Naive B cell (primary cell): ENCODE measurements at places on chromosomes 6 and 20.

- DNase-seq, result no peak
These were observed 27.9 kb upstream of the SYNCRIP start for GRCh38 chr6:85670573-85670972.

DNA sequence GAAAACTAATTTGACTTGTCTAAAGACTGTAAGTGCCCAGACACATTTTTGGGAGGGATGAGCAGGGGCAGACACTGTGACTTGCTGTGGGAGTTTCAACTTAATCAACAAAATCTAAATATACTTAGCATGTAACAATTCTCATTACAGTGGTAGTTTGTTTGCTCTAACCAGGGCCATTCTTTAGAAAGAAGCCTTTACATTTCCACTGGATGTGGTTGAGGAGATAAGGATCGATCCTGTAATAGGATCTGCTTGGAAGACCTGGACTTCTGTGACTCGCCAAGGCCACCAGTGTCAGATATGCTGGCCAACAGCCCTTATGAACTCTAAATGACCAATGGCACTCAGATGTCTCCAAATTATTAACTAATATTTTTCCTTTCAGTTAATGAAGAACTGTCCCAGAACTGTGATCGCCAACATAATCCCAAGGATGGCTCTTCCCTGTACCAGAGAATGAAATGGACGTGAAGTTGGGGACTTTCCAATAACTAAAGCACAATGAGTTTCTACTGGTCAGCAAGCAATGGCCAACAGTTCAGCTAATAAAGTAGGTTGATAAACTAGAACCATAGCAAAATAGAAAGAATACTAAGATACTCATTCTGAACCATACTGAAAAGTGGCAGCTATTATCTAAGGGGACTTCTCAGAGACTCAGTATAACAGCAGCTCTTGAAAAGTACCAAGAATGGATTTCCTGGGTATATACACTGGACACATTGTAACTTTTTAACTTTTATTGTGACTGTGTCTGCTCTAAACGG is 7.5 kb downstream of the SMLR1 start:
- DNase-seq, result no peak

GRCh38 chr6:42774201-42774600 is 7.7 kb upstream of the BICRAL start:
- no peak for DNase-seq

DNA sequence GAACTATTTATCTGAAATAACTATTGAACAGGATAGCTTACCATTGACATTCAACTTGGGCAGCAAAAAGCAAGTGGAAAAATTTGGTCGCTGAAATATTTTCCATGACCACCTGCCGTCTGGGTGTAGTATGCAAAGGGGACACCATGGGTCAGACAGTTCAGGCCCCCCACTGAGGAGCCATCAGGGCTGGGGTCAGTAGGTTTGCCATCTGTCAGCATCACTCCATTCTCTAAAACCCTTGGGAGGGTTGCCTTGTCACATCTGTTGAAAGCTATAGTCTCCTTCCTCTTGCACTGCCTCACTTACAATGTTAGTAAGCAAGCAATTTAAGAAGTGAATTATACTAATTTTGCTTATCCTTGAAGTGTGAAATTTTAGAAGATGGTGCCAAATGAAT is 44.9 kb downstream of the NRN1 start:
- DNase-seq, result no peak

GRCh38 chr6:15369838-15370237 is 124.0 kb downstream of the JARID2 start:
- DNase-seq, result no peak

GRCh38 chr20:44910690-44911262 is 916 bp downstream of the PABPC1L start:
- DNase-seq, result no peak

GRCh38 chr20:61937963-61938838 is 127.5 kb downstream of the TAF4 start:
- no peak for DNase-seq

DNA sequence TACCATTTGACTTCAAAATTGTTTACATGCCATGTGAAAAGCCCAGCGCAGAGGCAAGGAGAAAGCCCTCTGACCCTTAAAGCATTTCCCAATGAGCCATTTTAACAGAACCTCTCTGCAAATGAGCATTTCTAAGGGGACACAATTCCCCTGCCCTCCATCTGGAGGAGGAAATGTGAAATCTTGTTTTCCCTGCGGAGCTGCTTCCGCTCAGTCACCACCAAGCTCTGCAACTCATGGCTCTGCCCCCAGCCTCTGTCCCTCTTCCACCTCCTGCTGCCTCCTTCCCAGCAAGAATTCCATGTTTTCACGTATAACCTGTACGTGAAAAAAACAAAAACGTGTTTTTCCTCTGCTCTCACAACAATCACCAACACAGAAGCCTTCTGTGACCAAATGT is 12.3 kb downstream of the RIN2 start:
- DNase-seq, result no peak

DNA sequence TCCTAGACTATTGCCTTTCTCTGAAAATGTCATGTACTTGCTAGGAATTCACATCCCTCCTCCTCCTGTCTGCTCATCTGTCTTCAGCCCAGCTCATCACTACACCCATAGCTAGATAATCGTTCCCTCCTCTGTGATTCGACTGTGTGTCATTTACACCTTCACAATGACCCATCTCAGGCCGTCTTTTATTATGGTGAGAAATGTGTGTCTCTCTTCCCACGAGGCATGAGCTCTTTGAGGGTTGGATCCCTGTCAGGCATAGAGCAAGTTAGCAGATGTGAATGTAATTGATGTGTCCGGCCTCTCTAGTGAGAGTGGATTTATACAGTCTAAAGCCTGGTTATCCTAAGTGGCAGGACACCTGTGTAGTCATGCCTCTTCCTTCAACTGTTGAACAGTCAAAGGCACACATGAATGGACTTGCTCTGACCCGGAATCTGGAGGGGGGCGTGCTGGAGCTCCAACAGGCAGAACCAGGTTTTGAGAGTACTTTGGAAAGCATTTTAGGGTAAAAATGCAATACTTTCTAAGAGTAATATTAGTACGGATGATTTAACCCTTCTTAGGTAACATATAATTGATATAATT is 182.1 kb downstream of the UTRN start:
- DNase-seq, result no peak

GRCh38 chr6:144008120-144008811 is at the start of gene PLAGL1:
Gene PLAGL1 (minus strand): TSS chr6:144008259. CDS start chr6:143948136, 60,123 bp downstream.
- DNase-seq, result peak; percentile 6

DNA sequence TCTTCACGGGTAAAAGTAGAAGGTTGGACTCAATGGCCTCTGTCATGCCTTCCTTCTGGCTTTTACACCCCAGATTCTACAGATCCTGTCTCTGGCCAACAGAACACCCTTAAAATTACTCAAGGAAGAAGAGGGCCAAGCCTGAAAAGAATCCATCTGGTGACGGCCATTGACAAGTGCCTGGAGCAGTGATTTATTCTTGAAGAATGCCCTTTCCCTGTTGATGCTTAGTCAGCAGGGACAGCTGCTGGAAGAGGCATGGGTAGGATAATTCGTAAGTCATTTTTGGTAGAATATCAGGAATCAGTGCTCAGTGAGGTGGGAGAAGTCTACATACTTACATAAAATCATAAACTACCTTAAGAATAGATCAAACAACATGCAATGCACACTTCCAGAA is 397.9 kb downstream of the SAMD5 start:
- no peak for DNase-seq

GRCh38 chr6:3838992-3839867 is 9.9 kb upstream of the FAM50B start:
- DNase-seq, result no peak

GRCh38 chr6:55820696-55821095 is 54.7 kb downstream of the BMP5 start:
- no peak for DNase-seq

GRCh38 chr20:14865169-14865568 is 527.8 kb upstream of the FLRT3 start:
- no peak for DNase-seq

- peak; percentile 32 for DNase-seq
These were observed 3.9 kb downstream of the PLCG1 start for GRCh38 chr20:41141153-41141815.

DNA sequence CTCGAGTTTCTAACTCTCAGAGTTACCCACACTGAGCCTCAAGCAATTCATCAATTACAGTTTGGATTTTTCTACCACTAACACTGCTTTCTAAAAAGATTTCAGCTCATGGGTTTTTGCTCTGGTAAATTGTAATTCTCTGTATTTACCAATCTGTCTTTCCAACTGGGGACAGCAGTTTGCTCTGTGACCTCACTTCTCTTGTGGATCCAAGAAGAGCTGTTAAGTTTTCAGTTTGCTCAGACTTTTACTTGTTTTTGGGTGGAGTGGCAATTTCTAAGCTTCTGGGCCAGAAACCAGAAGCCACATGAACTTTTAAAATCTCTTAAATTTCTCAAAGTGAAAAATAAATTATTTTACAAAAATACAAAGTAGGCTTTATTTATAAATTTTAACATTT is 74.2 kb downstream of the ROS1 start:
- no peak for DNase-seq

GRCh38 chr20:57061051-57061900 is 205.2 kb downstream of the BMP7 start:
- DNase-seq, result no peak

DNA sequence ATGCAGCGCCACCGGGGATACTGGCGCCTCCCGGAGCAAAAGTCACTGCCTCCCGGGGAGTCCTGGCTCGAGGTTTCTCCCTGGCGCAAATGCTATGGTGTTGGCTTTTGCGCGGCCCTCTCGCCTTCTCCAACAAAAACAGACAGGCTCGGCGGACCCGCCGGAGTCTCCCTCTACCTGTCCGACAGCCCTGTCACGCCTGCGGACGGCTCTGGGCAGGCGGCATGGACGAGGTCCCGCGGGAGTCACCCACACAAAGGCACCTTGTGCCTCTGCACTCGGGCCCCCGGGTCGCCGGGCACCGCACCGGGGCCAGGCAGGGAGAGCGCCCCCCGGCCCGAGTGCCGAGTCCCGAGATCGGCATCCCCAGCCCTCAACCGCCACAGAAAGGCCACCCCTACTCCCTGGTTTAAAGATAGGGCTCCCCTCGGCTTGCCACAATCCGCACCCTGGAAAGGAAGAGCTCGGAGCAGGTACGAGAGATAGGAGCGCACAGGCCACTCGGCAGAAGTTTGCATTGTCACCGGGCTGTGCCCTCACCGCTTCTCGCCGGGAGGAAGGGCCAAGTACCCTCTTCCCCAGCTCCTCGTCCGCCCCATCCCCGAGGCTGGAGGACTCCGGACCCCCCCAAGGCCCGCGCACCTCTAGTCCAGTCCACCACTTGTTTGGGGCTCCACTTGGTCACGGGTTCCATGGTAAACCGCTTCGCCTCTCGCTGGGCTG is 903 bp downstream of the CNKSR3 start:
- DNase-seq, result no peak

DNA sequence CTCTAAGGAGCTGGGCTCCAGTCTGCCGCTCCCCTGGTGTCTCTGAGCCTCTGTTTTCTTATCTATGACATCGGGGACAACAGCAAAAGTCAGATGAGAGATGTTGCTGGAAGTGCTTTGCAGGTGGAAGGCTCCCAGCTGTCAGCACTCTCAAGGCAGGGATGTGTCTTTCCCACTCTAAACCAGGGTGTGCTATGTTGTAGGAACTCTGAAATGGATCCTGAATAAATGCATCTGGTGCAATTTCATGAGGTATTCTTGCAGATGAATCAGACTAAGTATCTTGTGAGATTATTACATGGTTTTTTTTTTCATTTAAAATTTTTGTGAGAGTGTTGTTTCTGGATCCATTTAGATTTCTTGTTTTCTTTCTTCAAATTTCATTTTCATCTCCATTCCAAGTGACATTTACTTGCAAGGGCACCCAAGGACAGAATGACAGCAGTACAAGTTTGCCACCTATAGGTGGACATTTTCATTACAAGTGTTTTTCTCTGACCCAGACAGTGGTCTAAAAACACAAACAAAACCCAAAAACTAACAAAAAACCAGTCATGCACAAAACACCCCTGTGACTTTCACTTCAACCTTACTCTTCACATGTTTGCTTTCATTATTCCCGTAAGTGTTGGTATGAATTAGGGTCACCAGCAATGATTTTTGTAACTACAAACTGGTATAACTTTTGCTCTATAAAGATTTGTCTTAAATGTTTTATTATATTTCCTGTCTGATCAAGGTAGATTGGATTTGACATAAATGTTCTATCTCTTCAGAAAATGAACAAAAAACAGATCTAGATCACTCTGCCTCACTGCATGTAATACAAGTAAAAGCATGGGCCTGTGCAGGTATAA is 14.7 kb upstream of the SIM1 start:
- no peak for DNase-seq

DNA sequence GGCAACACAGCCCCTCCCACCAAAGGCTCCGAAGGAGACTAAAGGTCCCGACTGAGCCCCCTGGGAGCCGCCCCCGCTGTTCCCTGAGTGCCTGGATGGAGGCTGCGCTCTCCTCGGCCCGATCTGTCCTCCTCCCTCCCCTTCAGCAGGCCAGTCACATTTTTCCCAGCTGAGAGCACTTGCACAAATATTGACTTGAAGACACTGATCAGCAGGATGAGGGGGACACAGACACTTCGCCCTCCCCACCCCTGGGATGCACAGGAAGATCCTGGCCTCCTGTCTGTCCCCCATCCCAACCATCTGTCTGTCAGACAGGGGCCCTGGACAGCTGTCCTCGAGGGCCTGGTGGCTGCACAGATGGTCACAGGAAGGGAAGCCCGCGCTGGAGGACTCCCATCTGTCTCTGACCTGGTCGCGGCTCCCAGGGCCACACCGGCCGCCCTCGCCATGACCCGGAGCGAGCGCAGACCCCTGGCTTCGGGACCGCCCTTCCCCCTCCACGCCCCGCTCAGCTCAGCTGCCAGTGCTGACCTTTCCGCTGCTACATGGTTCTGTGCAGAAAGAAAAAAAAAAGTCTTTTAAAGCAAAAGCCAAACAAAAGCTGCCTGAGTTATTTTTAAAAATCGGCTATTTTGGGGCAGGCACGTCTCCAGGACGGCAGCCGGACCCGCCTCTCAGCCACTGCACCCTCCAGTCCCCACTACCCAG is 11.1 kb downstream of the LAMA5 start:
- no peak for DNase-seq

- no peak for DNase-seq
These were observed 17.6 kb upstream of the ELMO2 start for GRCh38 chr20:46423882-46424482.

DNA sequence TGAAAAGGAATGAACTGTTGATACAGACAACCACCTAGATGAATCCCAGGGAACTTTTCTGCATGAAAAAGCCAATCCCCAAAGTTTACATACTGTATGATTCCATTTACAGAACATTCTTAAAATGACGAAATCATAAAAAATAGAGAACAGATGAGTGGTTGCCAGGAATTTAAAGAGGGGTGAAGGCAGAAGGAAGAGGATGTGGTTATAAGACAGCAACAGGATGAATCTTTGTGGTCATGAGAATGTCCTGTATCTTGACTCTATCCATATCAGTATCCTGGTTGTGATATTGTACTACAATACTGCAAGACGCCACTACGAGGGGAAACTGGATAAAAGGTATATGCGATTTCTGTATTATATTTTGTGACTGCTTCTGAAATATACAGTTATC is 70.1 kb upstream of the EMILIN3 start:
- DNase-seq, result no peak
